ENCODE measurements at places on chromosomes 12 and 14.

GRCh38 chr14:105149146-105149781 lies 19.3 kb downstream of the JAG2 start:
- DNase-seq = no peak
- no peaks in the 10 kb centered on the region for H3K4me1 ChIP-seq
- no peak overlapping the region for H3K4me3 ChIP-seq
- no peaks in the 10 kb centered on the region for H3K27me3 ChIP-seq

- H3K27me3 ChIP-seq = no peaks in the 10 kb centered on the region
- H3K4me1 ChIP-seq = peaks cover 12% of the 10 kb centered on the region
- DNase-seq = no peak
- H3K36me3 ChIP-seq = peaks cover 52% of the 10 kb centered on the region
- H3K27ac ChIP-seq = no peak overlapping the region
- no peak overlapping the region for H3K4me3 ChIP-seq
Observed at GRCh38 chr14:93212432-93212831, 5.4 kb downstream of the UBR7 start.

DNA sequence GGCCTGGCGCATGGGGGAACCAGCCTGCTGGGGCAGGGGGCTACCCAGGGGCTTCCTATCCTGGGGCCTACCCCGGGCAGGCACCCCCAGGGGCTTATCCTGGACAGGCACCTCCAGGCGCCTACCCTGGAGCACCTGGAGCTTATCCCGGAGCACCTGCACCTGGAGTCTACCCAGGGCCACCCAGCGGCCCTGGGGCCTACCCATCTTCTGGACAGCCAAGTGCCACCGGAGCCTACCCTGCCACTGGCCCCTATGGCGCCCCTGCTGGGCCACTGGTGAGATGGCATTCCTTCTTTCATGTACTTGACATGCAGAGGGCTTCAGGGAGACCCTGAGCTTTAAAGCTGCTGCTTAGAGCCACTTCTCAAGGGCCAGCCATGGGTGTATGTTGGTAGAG lies 9.0 kb downstream of the LGALS3 start:
- no peak overlapping the region for H3K4me3 ChIP-seq
- no peak overlapping the region for H3K27ac ChIP-seq
- no peaks in the 10 kb centered on the region for H3K27me3 ChIP-seq
- no peak for DNase-seq
- peaks cover 6% of the 10 kb centered on the region for H3K36me3 ChIP-seq

DNA sequence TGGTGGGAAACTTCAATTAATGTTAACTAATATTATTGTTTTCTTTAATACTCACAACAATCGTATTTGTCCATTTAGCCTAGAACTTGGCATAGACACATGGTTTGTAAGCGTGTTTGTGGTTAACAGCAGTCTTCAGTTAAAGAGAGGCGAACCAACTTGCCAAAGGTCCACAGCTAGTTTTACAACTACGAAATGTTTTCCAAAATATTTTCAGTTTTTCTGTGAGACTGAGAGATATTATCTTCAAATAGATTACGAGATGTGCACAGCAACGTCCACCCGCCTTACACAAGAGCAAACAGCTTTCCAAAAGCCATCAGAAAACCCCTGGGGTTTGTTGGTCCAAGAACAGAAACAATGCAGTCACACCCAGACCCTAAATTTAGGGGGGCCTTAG lies 58.6 kb upstream of the RASSF3 start:
- no peak for DNase-seq
- H3K4me1 ChIP-seq = no peaks in the 10 kb centered on the region
- H3K27me3 ChIP-seq = no peaks in the 10 kb centered on the region
- H3K27ac ChIP-seq = no peak overlapping the region

- no peak overlapping the region for H3K27ac ChIP-seq
- H3K4me1 ChIP-seq = no peaks in the 10 kb centered on the region
- H3K27me3 ChIP-seq = no peaks in the 10 kb centered on the region
Observed at GRCh38 chr14:74910556-74910955, 12.5 kb downstream of the RPS6KL1 start.

- peaks cover 6% of the 10 kb centered on the region for H3K27me3 ChIP-seq
- H3K4me3 ChIP-seq = no peak overlapping the region
- H3K4me1 ChIP-seq = no peaks in the 10 kb centered on the region
- DNase-seq = no peak
- H3K27ac ChIP-seq = no peak overlapping the region
Observed at GRCh38 chr14:24851406-24851805, 198.5 kb downstream of the STXBP6 start.

All from A673 (cell line).